ENCODE measurements at places on chromosomes 2 and 18.

DNA sequence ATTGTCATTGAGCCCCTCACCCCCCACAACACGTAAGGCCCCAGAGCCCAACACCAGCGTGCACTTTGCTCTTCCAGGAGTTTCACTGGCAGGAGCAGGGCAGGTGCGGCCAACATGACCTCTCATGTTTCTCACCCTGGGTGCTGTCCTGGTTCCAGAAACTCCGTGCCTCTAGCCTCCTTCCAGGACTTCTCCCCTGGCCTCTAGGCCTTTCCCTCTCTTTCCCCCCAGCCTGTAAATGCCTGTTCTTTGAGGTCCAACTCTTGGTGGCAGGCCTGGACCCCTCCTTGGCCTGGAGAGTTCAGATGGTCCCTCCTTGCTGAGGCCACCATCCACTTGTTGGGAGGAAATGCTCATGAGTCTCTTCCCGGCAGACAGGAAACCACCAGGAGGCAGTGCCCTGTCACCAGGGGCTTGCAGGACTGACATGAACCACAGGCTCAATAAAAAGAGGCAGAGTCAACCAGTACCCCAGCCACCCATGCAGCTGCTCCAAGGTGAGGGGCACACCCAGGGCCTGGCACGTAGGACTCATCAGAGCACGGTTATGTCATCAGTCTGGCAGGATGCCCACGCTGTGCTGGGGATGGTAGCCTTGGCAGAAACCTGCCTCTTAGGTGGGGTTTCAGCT is 1.5 kb downstream of the MALL start:
- DNase-seq: no peak

GRCh38 chr2:168169097-168169745 is 78.2 kb downstream of the STK39 start:
- no peak for DNase-seq

DNA sequence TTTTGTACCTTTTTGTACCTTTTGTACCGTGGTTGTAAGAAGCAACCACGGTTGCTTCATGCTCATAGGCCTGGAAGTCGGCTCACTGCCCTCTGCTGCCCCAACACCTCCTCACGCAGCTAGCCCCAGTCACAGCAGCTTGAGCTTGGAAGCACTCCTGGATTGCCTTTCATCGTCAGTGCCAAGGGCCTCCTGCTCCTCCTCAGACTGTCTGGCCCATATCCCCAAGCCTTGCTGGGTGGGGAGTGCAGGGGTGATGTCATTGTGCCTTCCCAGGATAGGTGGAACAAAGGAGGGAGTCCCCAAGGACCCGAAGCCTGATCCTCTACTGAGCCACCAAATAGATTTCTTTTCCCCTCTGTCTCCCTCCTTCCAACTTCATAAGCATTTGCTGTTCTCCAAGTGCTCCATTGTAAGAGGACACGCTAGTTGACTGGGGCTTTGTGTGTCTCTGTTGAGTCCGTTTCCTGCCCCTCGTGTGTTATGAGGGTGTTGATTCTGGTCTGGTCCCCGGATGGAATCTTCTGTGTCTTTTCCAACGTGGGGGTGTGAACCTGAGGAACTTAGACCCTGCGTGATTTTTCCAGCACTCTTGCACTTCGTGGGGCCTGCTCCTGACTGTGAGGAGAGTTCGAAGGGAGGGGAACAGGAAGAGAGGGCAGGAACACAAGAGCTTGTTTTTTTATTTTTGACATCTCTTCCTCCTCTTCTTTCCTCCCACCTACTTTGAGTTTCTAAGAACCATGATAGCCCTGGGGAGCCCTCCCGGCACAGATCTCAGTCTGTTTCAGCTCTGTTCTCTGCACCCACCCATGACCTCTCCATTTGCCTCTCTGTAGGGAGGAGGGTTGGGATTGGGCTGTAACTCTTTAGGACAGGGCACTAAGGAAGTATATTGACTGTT is 127.2 kb upstream of the EML6 start:
- no peak for DNase-seq

DNA sequence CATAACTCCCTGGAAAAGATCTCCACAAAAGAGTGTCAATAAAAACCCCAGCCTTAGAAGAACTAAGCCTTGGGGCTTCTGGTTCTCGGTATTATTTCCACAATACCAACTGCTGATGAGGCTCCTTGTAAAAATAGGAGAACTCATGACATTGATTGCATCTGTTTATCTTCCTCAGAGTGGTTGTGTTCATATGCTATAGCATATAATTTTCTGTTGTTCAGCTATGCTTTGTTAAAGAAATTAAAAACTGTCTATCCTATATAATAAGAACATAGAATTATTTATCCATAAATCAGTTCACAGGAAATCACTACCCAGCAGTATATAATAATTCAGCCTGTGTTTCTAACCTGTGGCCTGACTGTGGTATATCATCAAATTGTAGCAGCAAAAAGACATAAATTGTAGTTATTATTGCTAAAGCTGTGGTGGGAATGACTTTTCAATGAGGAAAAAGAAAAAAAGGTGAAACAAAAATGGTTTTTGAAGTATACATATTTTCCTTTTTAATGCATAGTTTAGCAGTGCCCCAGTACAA is 68.9 kb downstream of the SATB2 start:
- no peak for DNase-seq

GRCh38 chr18:24474406-24474805 is 14.0 kb downstream of the HRH4 start:
- no peak for DNase-seq

- DNase-seq: peak; percentile 90
These were observed 55.4 kb upstream of the CD28 start for GRCh38 chr2:203650860-203651613.

DNA sequence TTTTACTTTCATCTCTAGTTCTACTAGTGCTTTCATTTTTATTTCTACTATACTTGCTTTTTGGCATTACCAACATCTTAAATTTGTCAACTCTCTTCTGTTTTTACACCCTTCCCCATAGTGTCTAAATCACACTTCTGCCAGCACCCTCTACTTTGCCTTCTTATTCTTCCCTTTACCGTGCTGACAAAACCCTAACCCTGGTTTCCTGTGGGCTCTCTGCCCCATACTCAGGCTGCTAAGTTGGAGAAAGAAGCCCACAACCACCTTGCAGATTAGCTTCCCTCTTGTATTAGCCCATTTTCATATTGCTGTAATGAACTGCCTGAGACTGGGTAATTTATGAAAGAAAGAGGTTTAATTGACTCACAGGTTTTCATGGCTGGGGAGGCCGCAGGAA is 24.8 kb downstream of the GIGYF2 start:
- no peak for DNase-seq

DNA sequence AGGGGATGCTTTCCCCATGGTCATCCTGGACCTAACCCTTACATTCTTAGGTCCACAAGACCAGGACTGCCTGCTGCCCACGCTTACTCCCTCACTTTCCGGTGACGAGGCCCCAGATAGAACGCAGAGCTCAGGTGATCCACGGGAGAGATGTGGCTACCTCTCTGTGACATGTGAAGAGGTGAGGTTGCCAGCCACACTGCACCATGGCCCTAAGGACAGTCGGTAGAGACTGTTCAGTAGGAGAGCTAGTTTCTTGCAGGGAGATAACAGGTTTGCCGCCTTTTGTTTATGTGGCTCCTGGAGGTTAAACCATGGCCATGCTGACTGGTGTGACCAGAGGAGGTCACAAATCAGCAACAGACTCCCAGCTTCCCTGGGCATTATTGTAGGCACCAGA is 71.4 kb downstream of the WDSUB1 start:
- no peak for DNase-seq

DNA sequence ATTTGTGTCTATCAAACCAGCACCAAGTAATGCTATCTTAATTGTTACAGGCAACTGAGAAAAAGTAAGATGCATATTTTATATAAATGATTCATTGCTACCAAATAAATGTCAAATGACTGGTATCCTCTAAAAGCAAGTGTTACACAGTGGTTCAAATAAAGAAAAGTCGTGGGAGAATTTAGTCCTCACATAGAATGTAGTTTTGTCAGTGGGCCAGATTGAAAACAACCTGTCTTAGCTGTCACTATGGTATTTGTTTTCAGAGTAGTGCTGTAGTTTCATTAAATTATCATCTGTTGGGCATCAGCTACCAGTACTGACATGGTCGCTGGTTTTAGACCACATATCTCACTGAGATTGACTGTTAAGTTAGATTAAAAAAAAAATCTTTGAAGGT is 10.2 kb upstream of the EIF2AK3 start:
- DNase-seq: no peak

DNA sequence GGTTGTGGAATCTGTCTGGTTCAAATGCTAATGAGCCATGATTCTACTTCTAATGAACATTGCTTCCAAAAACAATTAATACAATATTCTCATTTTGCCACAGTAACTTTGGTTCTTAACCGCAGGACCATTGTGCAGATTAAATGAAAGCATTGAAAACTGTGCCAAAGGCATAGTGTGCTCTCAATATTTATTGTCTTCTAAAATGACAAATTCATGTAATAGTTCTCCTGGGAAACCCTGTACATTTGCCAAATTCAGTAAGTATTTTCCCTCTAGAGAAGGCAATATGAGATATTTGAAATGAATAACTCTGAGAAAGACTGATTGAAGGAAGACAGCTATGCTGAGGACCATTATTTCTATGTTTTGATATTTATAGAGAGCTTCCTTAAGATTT is 246.3 kb downstream of the CCDC102B start:
- no peak for DNase-seq

GRCh38 chr2:110861616-110862260 is 129.4 kb downstream of the ACOXL start:
- DNase-seq: no peak

- DNase-seq: no peak
These were observed 158.7 kb upstream of the NCKAP5 start for GRCh38 chr2:133726973-133727372.

GRCh38 chr18:3624935-3625741 is 175.2 kb downstream of the TGIF1 start:
- DNase-seq: no peak

DNA sequence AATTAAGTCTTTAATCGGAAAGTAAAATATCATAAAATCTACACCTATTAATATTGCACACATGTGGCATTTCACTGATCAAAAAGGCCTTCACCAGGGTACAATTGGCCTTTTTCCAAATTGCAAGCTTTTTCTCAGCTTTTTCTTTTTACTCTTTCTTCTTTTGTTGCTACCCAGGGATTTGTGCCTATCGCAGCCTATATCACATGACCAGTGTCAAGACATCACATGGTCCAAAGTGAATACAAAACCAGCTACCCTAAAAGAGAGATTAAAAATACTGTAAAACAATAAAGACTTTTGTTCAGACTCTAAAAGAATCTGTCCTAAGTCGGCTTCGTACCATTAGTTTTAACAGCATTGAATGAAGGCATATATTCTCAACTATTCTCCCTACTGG is 15.0 kb upstream of the OTX1 start:
- DNase-seq: no peak

GRCh38 chr2:197007716-197008628 is 81.5 kb upstream of the PGAP1 start:
- no peak for DNase-seq

DNA sequence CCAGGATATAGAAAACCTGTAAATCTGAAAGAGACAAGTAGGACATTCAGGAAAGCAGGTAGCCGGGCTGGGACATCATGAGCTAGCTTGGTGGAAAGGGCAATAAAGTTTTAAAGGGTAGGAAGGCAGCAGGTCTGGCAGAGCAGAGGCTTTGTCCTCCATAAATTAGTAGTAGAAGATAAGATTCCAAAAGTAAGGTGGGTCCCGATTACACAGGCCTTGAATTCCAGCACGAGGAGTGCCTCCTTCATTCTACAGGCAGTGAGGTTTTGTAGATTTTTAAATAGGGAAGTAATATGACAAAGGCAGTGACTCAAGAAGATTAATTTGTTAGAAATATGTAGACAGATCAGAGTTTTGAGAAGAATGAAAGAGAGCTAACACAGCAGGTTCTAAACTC is 160.7 kb downstream of the DTNB start:
- DNase-seq: no peak

DNA sequence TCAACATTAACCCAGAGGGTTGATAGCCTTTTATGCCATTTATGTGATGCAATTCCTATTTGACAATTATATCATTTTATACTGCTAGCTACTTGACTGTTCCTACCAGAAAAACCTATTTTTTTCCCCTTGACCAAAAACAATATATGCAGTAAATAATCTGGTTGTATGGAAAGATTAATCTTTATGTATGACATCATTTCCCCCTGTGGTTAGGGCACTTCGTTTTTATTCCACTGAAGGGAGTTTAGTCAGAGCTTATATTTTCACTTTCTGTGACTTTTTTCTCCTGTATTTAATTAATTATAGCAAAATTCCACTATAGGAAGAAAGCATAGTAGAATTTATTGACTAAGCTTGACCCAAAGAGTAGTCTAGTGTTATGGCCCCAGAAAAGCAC is 107.6 kb downstream of the HAUS1 start:
- DNase-seq: no peak

DNA sequence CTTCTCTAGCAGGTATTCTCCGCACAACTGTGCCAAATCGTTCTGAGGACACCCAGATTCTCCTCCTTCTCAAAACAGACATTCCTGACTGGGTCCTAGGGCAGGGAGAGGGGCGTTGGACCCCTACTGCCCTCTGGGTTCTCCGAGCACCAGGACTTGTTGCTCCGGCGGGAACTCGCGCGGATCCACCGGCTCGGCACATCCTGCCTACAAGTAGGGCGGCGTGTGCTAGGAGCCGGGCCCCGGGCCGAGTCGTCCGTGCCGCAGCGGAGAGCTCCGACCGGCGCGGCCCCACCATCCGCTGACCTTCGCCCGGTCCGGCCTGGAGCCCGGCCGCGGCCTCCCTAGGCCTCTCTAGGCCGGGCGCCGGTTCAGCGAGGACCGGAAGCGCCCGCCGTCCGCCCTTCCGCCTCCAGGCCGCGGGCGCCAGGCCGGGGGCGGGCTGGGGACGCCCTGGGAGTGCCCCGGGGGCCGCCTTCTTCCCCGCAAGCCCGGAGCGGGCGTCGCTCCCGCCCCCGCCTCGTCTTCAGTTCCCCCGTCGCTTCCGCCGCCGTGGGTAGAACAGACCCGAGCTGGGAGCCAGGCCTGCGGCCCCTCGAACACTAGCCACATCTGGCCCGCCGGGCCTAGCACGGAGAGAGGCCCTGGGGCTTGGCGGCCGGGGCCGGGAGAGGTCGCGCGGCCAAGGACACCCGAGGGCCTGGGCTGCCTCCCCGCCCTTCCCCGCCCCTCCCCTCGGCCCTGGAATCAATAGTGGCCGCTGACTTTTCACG is 7.6 kb upstream of the ONECUT2 start:
- no peak for DNase-seq

GRCh38 chr2:238693337-238694093 is 154.4 kb upstream of the TWIST2 start:
- DNase-seq: no peak
